ENCODE measurements at places on chromosomes 6 and 20.

- DNase-seq: no peak
These were observed 448.6 kb upstream of the CDH4 start for GRCh38 chr20:60803335-60804055.

GRCh38 chr6:118559659-118560058 lies 11.6 kb downstream of the PLN start:
- DNase-seq: no peak

DNA sequence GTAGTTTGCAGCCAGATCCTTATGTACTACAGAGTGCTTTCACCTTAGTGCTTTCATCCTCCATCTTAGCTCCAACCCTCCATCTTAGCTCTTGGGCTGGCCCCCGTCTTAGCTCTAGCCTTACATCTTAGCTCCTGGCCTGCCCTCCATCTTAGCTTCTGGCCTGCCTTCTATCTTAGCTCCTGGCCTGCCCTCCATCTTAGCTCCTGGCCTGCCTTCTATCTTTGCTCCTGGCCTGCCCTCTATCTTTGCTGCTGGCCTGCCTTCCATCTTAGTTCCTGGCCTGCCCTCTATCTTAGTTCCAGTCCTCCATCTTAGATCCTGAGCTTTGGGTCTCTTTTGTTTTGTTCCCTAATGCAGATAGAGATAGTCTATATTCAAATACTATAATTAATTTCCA lies 22.0 kb downstream of the GNAS start:
- DNase-seq: no peak

DNA sequence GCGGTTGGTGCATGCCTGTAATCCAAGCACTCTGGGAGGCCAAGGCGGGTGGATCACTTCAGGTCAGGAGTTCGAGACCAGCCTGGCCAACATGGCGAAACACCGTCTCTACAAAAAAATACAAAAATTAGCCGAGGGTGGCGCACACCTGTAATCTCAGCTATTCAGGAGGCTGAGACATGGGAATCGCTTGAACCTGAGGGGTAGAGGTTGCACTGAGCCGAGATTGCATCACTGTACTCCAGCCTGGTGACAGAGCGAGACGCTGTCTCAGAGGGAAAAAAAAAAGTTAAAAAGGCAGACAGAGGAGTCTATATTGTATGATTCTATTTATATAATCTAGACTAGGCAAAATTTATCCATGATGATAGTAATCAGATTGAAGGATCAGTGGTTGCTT lies 27.3 kb upstream of the PLCG1 start:
- no peak for DNase-seq

GRCh38 chr6:62035952-62036351 lies 250.1 kb downstream of the KHDRBS2 start:
- DNase-seq: no peak

GRCh38 chr6:72855471-72855870 lies 233.6 kb downstream of the KCNQ5 start:
- DNase-seq: no peak

GRCh38 chr6:146545581-146545980 lies 1.9 kb downstream of the RAB32 start:
- DNase-seq: no peak

- no peak for DNase-seq
These were observed 95.9 kb upstream of the COL21A1 start for GRCh38 chr6:56343295-56343694.

GRCh38 chr6:148811459-148811858 lies 64.6 kb downstream of the UST start:
- DNase-seq: no peak

- no peak for DNase-seq
These were observed 45.2 kb downstream of the DPPA5 start for GRCh38 chr6:73308712-73309534.

- no peak for DNase-seq
These were observed 5.8 kb downstream of the UBE2V1 start for GRCh38 chr20:50107086-50107660.

DNA sequence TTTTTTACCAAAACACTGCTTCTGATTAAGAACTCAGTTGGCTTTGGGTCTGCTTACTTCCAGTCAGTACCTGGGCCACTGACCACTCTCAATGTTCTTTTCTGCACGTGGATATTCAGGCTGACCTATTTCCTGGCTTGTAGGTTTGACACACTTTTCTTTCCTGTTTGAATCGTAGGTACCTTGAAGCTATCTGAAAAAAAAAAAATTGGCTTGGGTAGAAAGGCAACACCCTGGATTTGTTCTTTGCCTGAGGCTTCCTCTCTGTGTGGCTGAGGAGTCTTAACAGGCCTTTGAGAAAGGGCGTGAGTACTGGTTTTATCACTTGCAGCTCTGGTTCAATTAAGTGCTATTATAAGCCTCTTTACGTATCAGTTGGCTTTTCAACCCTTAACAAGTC lies 60.6 kb upstream of the IL20RA start:
- no peak for DNase-seq

GRCh38 chr6:61751986-61752385 lies 534.0 kb downstream of the KHDRBS2 start:
- no peak for DNase-seq

DNA sequence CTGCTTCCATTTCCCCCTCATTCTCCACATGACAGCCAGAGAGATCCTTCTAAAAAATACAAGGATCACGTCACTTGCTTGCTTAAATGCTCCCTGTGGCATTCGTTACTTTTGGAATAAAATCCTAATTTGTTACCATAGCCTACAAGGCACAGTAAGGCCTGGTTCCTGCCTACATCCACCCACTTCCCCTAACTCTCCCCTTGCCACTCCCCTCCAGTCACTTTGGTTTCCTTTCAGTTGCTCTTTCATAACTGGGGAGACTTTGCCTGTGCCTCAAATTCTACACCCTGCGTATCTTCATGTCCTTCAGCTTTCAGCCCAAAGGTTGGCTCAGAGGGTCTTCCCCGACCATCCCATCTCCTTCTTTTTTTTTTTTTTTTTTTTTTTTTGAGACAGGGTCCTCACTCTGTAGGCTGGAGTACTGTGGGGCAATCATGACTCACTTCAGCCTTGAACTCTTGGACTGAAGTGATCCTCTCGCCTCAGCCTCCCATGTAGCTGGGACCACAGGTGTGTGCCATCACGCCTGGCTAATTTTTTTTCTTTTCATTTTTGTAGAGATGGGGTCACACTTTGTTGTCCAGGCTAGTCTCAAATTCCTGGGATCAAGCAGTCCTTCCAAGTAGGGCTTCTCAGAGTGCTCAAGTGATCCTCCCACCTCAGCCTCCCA lies 12.5 kb downstream of the ID1 start:
- DNase-seq: no peak

DNA sequence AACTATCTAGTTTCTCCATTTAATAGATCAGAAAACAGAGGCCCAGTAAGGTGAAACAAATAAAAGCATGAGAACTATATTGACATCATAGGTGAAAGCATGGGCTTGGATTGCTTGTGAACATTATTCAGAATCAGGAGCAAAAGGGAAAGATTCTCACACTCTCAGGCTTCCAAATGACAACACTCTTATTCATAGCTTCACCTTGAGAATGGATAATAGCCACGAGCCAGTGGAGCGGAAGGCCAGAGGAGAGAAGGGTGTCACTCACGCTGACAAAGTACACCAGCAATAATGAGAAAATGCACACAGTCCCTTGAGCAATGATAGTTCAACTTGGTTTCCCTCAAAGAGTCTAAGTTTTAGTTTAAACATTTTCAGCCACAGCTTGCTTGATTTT lies 339.0 kb downstream of the TPBG start:
- DNase-seq: no peak

DNA sequence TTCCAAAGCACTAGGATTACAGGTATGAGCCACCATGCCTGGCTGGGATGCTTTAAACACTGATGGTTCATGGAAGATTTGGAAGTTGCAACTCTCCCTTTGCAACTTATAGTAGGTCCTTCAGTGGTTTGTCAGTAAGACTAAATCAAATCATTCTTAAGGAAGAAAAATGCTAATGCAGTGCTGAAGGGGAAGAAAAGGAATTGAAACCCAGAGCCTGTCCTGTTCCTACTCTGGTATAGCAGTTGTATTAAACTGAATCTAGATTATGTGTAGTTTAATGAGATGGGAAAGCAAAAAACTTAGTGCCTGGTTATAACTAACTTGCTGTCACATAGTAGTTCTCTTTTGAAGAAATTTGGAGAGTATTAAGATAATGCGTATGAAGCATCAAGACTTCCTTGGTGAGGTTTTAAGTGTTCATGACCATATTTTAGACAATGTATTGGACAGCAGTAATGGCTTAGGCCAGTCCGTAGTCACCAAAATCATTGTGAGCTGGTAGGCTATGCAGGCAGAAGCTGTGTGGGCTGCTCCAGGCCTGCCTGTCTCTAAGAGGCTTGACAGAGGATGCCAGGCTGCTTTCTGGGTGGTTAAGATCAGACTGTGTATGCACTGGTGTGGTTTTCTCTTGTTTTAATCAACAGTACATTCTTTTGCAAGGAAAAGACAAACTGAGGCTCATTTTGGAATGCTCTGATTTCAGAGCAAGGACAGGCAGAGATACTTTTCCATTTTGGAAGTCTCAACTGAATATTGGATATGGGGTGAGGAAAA lies 14.0 kb downstream of the PAQR8 start:
- DNase-seq: no peak

DNA sequence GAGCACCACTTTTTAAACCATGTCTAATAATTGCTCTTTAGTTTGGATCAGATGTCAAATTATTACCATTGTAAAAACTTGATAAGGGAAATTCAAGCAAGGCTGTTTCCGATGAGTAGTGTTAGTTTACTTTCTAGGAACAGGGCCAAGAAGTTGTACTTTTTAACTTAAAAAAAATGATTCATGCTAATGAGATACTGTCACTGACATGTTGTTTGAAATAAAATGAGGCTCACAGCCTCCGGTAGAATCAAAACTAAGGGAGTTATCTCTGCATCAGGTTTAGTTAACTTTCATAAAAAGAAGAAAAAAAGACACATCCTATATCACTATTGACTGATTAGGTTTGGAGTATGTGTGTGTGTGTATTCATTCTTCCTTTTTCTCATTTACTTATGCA lies 55.2 kb upstream of the SUPT3H start:
- no peak for DNase-seq

DNA sequence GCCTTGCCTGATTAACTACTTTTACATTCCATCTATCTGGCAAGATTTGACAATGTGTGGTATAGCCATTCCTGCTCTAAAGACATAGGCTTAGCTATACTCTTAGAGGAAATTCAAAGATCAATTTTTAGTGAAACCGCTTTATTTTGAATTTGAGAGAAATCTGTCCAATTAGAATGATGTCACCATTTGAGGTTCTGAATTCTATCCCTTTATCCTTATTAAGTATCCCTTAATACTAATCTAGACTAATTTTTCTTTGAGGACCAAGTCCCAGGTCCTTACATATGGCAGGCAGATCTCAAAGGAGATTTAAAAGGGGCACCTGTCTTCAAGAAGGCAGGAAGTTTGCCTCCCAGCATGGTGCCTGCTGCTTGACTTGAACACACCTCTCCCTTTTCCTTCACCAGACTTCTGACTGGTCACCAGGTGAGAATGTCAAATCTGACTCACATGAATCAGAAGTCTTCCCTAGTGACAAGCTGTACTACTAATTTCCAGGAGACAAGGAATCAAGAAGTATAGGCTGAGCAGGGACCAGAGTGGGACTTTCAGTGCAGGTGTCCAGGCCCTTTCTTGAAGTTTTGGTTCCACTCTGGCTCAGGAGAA lies 15.0 kb upstream of the MRAP2 start:
- no peak for DNase-seq

- DNase-seq: no peak
These were observed 1066.3 kb upstream of the MAP3K7 start for GRCh38 chr6:91653076-91653723.

GRCh38 chr20:23588434-23589403 lies 17.0 kb downstream of the CST9 start:
- no peak for DNase-seq

Measured in stimulated activated CD8-positive, alpha-beta memory T cell treated with anti-CD3 and anti-CD28 coated beads, Interleukin-2, amount 100 ng/mL, for 48 hours (primary cell).